Activated CD4-positive, alpha-beta T cell treated with anti-CD3 and anti-CD28 coated beads for 48 hours (primary cell): ENCODE measurements at places on chromosomes 11 and 22.

DNA sequence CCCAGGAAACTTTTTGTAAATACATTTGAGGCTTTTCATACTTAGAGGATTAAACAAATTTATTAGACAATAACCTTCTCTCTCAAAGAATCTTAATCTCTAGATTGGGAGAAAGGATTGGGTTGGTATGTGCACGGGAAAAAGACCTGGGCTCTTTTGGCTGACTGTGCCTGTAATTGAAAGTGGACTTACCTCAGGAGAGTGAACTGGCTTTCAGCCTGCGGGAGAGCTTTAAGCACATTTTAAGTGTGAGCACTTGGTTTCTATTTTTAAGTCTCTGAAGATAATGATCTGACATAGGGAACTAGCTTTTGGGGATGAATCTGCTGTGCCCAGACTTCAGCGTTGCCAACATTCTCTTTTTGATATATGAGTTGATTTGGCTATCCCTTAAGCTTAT is 35.8 kb downstream of the UVRAG start:
- no peak for DNase-seq

DNA sequence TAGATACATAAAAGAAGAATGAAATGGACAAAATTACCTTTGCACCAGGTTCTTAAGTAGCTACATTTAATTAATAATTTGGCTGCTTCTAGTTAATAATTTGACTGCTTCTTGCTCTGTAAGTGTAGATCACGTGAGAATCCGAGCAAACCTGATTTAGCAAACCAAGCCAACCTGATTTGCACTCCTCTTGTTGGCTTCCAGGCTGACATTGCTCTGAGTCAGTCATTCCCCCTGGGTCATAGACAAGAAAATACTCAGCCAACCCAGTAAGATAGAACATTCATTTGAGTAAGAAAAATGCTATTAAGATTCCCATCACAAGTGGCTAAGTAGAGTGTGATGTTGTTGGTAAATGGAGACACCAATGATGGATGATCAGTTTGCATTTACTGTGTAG is 304.1 kb downstream of the C11orf87 start:
- no peak for DNase-seq

DNA sequence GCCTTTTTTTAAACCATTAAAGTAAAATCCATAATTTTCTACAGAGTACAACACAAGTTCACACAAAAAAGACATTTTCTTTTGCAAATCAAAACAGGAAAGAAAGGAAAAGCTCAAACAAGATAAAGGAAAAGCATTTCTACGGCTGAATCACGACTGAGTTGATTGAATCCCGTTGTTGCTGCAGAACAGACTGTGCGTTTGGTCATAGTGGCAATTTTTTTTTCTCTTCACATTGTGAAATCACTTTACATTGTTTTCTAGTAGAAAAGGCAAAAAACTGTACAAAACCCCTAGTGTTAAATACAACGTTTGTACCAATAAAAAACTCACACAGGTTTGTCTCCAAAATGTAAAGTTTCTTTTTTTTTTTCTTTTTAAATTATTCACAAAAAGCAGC is 17.3 kb upstream of the RAPSN start:
- DNase-seq, result no peak

DNA sequence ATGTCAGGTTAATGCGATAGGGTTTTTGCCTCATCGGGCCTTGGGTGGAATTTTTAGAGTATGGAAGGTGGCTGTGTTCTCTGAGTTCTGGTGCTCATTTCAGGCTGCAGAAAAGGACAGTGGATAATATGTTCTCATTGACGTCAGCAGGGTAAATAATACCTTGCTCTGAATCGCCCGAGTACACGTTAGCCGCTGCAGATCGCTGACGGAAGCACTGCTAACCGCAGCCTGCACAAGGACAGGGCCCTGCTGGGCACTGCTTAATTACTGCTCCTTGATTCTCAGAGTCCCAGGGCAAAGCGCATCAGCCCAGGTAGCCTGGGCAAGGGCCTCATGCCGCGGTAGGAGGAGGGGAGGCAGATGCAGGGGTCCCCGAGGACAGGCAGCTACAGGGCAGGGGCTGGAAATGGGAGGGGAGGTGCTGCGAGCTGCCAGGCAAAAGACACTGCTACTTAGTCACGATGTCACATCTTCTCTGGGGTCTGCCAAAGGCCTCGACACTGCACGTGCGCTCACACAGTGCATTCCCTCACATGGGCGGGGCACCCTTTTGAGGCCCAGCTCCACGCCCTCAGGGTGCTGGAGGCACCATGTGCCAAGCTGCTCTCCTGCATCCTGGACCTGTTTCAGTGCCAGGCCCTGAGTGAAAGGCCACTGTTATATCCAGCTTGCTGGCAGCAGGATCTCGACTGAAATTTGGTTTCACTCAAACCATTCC is 35.2 kb downstream of the PPP2R1B start:
- DNase-seq, result no peak

DNA sequence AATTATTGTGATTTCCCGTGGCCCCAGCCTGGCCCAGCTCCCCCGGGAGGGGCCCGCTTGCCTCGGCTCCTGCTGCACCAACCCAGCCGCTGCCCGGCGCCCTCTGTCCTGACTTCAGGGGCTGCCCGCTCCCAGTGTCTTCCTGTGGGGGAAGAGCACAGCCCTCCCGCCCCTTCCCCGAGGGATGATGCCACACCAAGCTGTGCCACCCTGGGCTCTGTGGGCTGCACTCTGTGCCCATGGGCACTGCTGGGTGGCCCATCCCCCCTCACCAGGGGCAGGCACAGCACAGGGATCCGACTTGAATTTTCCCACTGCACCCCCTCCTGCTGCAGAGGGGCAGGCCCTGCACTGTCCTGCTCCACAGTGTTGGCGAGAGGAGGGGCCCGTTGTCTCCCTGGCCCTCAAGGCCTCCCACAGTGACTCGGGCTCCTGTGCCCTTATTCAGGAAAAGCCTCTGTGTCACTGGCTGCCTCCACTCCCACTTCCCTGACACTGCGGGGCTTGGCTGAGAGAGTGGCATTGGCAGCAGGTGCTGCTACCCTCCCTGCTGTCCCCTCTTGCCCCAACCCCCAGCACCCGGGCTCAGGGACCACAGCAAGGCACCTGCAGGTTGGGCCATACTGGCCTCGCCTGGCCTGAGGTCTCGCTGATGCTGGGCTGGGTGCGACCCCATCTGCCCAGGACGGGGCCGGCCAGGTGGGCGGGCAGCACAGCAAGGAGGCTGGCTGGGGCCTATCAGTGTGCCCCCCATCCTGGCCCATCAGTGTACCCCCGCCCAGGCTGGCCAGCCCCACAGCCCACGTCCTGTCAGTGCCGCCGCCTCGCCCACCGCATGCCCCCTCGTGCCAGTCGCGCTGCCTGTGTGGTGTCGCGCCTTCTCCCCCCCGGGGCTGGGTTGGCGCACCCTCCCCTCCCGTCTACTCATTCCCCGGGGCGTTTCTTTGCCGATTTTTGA is 3.3 kb upstream of the ANKRD13D start:
- no peak for DNase-seq

GRCh38 chr11:65778431-65778900 is 2.3 kb downstream of the AP5B1 start:
- no peak for DNase-seq

DNA sequence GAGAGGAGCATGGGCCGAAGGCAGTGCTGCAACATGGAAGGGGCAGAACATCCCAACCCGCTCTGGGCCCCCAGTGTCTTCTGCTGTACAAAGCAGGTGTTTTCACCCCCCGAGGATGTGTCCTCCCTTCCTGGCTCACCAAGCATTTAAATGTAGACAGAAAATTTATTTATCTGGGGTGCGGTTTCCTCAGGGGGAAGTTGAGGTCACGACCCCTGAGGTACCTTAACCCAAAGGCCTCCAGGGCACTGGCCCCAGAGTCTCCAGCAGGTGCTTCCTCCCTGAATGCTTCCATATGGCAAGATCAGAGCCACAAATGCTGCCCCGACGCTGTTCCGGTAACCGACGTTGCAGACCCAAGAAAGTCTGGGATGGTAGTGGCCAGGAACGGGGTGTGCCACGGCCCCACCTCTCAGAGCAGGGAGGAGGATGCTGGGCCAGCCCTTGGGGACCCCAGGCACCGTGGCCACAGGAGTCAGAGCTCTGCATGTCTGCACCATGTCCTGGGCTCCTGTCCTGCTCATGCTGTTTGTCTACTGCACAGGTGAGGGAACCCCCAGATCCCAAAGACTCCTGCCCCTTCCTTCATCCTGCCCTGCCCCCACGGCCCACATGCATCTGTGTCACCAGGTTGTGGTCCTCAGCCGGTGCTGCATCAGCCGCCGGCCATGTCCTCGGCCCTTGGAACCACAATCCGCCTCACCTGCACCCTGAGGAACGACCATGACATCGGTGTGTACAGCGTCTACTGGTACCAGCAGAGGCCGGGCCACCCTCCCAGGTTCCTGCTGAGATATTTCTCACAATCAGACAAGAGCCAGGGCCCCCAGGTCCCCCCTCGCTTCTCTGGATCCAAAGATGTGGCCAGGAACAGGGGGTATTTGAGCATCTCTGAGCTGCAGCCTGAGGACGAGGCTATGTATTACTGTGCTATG is at the start of gene VPREB1:
VPREB1 (plus strand) TSS at position 471 of the 935 bp plus-strand sequence; CDS start at position 499, 28 bp downstream.
- DNase-seq, result no peak

- no peak for DNase-seq
Observed at GRCh38 chr11:93519179-93519578, 24.0 kb downstream of the SMCO4 start.

DNA sequence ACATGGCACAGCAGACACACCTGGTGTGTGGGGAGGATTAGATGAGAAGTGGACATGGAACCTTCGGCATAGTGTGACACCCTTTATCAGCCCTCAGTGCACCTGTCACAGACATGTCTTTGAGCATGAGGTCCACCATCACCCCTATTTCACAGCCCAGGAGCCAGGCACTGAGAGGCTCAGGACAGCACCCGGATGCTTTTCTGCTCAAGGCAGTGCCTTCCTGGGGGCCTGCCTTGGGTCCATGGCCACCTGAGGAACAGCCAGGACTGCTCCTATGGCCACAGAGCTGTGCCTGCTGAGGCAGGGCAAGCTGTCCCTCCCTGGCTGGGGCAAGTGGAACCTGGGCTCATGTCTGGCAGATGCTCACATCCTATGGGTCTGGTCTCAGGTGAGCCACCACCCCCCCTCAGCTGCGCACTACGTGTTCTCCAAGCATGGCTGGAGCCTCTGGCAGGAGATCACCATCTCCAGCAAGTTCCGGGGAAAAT is 75.8 kb downstream of the MORC2 start:
- no peak for DNase-seq
